ENCODE measurements at places on chromosomes 3 and 15. TPM values are rescaled to one million over a fixed set of nuclear protein-coding genes. Genes with fewer than 3 reads are reported as not detected.

Gene SCN5A
- total RNA-seq: not detected

Gene ELP6
- 18.8 TPM for total RNA-seq

Gene RAB6B
- total RNA-seq: not detected

Gene SH2D7
- total RNA-seq: not detected

Gene SUCLG2
- 64.7 TPM for total RNA-seq

Gene RTP3
- total RNA-seq: not detected

Gene CLRN1
- not detected for total RNA-seq

Gene DNAH1
- total RNA-seq: 62.5 TPM

Gene TTLL13
- not detected for total RNA-seq

Gene ATP2B2
- total RNA-seq: not detected

Gene RUVBL1
- 24.2 TPM for total RNA-seq

Gene TRIM59
- 42.2 TPM for total RNA-seq

Gene MRAS
- 4.9 TPM for total RNA-seq

Gene ACTC1
- total RNA-seq: not detected

Gene EPB42
- not detected for total RNA-seq

Gene TMC3
- total RNA-seq: not detected

Gene CGNL1
- not detected for total RNA-seq

Gene ZNF619
- total RNA-seq: 13.9 TPM

Gene SLC27A2
- 0.54 TPM for total RNA-seq

Gene LCTL
- total RNA-seq: not detected

Gene LIPH
- not detected for total RNA-seq

Gene USP50
- total RNA-seq: not detected

Gene PXYLP1
- total RNA-seq: 23.2 TPM

Gene PIERCE2
- total RNA-seq: not detected

Gene KBTBD13
- not detected for total RNA-seq

Gene FHIT
- 210 TPM for total RNA-seq

Gene CCR3
- total RNA-seq: 0.18 TPM

Gene COX17
- total RNA-seq: 45.7 TPM

Gene SKOR1
- 0.57 TPM for total RNA-seq

Gene CDHR4
- 0.62 TPM for total RNA-seq

Gene TNFSF10
- 35.3 TPM for total RNA-seq

Gene PLA2G4B
- total RNA-seq: 33.9 TPM

Gene FETUB
- total RNA-seq: not detected

Gene IDH2
- 51.9 TPM for total RNA-seq

Gene YEATS2
- total RNA-seq: 61.4 TPM

Gene PPARG
- 2.1 TPM for total RNA-seq

Gene APEH
- total RNA-seq: 139 TPM

Gene CSPG4
- total RNA-seq: not detected

Gene NT5DC2
- total RNA-seq: 3.9 TPM

Gene PRTG
- total RNA-seq: not detected

Gene ANKRD63
- total RNA-seq: 0.27 TPM

Gene CA12
- total RNA-seq: not detected

Gene LINGO1
- total RNA-seq: not detected

Gene C2CD4A
- total RNA-seq: not detected

Gene TGM5
- total RNA-seq: 0.27 TPM

All from naive thymus-derived CD4-positive, alpha-beta T cell (primary cell).